ENCODE measurements at places on chromosomes 2 and 18.

GRCh38 chr2:225820826-225821225 is 421.3 kb downstream of the NYAP2 start:
- no peak for DNase-seq

GRCh38 chr18:70188113-70188512 is 17.4 kb downstream of the RTTN start:
- no peak for DNase-seq

- no peak for DNase-seq
Measured at GRCh38 chr18:55763805-55764204, 175.8 kb upstream of the TCF4 start.

- no peak for DNase-seq
Measured at GRCh38 chr2:175166216-175166824, 1.7 kb downstream of the ATF2 start.

DNA sequence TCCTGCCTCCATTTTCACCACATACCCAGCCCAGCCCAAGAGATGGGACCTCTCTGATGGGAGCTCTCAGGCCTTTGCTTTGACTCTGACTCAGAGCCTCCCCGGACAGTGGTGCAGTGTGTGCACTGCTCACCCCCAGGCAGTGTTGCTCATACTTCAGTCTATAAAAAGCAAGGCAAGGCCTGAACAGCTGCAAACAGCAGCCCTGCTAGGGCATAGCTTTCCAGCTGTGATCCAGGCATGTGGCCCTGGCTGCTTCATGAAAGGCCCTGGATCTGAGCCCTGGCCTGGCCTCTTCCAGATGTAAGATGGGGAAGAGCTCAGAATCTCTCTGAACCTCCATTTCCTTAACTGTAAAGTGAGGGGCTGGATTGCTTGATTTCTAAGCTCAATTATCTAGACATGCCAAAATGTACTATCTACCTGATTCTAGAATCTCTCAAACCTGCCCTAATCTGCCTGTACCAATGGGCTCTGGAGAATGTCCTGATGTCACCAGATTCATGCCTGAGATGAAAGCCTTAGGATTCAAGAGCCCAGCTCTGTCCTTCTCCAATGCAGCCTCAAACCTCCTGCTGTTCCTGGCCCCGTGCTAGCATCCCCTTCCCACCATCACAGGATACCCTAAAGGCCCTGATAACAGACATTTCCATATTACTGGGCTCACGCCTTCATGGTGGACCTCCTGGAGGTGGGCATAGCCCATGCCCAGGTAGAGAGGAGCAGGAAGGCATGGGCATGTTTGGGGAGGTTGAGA is 206.9 kb downstream of the ARL4C start:
- no peak for DNase-seq

GRCh38 chr2:219886615-219887014 is 259.2 kb downstream of the SLC4A3 start:
- no peak for DNase-seq

DNA sequence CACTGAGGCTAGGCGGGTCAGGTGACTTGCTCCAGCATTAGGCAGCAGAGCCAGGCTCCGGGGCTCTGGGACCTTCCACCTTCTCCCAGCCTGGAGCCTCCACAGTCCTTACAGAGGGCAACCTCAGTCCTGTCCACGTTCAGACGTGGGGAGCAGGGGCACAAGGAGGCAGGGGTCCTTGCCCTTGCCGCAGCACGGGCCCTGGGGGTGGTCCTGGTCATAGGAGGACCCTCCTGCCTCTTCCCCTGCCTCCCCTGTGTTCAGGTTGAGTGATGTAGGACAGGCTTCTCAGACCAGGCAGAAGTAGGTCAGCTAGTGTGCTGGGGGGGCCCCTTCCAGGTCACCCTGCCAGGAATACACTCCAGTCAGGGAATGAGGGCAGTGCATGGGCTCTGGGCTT is 5.4 kb upstream of the ARHGEF4 start:
- no peak for DNase-seq

DNA sequence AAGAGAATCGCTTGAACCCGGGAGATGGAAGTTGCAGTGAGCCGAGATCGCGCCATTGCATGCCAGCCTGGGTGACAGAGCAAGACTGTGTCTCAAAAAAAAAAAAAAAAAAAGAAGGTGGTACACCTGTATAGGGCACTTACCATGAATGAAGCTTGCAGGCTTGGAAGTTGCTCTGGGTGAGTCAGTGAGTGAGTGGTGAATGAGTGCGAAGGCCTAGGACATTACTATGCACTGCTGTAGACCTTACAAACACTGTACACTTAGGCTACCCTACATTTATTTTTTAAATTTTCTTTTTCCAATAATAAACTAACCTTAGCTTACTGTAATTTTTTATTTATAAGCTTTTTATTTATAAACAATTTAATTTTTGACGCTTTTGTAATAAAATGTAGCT is 78.4 kb upstream of the ATG16L1 start:
- DNase-seq: no peak

GRCh38 chr2:226434702-226435101 is 364.9 kb downstream of the IRS1 start:
- no peak for DNase-seq

DNA sequence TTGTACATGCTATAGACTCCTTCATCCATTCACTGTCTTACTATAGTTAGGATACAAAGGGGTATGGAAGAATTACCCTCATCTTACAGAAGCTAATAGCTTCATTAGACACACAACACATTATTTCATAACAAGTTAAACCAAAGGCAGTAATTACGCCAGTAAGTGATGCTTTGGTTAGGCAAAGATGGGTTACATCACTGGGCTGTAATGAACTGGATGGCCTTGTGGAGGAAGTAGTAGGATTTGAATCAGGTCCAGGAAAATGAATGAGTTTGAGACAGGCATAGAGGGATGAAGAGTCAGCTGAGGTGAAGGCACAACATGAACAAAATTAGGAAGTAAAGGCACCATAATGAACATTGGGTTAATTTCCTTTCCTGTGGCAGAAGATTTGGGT is 80.1 kb downstream of the SOCS6 start:
- no peak for DNase-seq

GRCh38 chr2:59000796-59001195 is 759.7 kb upstream of the FANCL start:
- DNase-seq: no peak

- no peak for DNase-seq
Measured at GRCh38 chr2:235570966-235571692, 77.3 kb downstream of the AGAP1 start.

- DNase-seq: no peak
Measured at GRCh38 chr2:147017951-147018645, 826.7 kb upstream of the ACVR2A start.

All from activated T-helper 1 cell treated with Interleukin-2 at 50 U/mL for 16 hours (primary cell).